ENCODE measurements at places on chromosomes 3 and 15.

- DNase-seq, result no peak
Observed at GRCh38 chr3:113354307-113354706, 87.0 kb downstream of the CFAP44 start.

GRCh38 chr3:135324301-135324700 is 529.2 kb downstream of the EPHB1 start:
- DNase-seq, result no peak

- DNase-seq, result no peak
Observed at GRCh38 chr3:194686414-194686815, 732 bp downstream of the FAM43A start.

DNA sequence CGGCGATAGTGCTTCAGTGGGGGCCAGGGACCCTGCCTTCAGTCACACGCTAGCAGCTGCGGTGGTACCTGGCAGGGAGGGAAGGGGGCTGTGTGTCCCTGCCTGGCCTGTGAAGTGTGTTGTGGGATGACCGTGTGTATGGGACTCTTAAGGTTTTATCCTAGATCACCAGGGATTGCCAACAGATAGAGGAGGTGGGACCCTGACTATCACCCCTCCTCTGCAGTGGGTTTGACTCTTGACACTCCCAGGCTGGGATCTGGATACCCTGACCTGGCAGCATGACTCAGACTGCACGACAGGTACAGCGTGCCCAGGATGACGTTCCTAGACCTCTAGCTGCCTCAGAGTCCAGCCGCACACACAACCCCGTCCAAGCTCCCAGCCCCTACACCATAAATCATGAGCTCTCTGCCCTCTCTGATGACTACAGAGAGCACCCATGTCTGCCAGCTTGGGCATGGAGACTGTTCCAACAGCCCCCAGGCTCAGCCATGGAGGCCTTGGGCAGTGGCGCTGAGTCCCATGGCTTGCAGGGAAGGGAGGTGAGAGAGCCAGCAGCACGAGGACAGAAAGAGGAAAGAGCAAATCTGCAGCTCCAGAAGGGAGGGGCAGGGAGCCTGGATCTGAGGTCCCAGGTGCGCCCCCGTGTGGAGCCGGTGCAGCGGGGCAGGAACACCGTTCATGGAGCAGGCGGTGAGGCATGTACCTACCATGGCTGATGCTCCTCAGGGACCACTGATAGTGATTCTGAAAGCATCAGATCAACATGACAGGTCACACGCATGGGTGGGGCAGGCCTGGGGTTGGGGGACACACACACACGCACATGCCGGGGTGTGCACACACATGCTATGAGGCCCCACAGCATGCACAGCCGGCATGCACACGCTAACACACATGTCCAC is 71.0 kb downstream of the ADAMTS7 start:
- no peak for DNase-seq

DNA sequence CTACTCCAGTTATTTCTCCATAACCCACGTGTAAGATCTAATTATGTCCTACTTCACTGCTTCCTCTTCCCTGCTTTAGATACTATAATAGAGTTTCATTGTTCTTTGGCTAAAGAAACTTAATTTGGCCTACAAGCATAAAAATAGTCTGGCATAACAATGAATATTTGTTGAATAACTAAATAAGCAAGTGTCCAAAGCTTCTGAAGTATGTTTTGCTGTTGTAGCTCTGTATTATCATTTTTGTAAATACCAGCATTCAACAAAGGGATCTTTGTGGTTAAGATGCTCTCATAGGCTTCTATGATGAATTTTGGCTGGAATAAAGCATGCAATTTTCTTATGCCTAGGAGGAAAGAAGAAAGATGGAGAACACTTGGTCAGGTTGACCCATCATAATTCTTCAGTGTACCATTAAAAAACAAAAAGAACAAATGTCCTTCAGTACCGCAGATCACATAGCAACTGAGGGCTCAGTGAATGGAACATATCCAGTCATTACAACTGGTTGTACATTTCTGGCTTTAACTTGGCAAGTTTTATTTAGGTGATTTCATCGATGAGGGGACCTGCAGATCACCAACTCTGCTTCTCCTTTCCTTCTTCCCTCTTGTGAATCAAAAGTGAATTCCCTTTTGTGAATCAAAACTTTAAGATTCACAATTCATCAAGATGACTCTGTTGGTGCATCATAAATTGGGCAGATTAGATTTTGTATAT is 465.9 kb upstream of the TGFBR2 start:
- DNase-seq, result no peak

DNA sequence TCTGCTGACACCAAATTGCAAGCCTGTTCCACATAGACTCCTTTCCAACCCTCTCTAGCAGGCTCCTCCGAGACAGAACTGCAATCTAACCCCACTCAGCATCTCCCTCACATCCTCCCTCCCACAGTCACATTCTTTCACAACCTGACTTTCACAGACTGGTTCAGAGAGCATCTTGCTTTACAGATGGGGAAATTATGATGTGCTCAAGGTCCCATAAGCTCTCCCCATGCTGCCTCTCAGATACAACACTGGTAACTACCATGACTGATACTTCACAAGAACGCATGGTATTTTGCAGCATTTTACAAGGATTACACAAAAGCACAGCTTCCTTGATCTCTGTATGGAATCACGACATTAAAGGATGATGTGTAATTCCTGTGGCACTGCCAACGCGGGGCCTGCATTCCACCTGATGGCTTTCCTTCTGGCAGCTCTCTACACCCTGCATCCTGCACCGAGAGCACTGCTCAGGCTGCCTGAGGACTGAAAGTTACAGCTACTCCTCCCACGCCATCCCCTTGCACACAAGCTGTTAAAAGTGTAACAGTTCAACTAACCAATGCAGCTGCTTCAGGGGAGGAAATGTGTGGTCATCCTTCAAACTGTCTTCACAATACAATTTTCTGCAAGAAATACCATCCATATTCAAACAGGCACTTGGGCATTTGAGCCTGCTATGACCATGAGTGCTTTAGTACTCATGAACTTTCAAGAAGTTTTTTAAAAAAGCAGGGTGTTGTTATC is 27.6 kb downstream of the TBC1D2B start:
- DNase-seq, result no peak
